Motor neuron (in vitro differentiated cells): ENCODE measurements at places on chromosomes 1 and 21.
A peak's percentile ranks its signal among the peaks of the same experiment; 100 is the strongest.

GRCh38 chr1:216123446-216124191, 299.6 kb downstream of the USH2A start:
- ATAC-seq = no peak

DNA sequence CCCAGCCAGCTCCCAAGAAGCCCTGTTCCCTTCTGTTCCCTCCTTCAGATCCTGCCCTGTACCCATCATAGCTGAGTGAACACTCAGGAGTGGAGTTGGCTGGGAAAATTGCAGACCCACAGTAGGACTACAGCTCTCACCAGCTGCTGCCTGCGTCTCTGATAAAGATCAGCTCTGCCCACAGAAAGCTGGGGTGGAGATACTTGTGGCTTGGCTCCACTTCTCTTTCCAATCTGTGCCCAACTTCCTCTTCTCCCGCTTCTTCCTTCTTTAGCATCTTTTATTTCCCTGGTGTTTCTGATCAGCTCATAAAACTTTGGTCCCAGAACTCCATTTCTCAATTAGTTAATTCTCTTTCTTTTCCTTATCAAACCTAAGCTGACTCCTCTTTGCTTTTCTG, 5.5 kb upstream of the CD1A start:
- ATAC-seq = no peak

DNA sequence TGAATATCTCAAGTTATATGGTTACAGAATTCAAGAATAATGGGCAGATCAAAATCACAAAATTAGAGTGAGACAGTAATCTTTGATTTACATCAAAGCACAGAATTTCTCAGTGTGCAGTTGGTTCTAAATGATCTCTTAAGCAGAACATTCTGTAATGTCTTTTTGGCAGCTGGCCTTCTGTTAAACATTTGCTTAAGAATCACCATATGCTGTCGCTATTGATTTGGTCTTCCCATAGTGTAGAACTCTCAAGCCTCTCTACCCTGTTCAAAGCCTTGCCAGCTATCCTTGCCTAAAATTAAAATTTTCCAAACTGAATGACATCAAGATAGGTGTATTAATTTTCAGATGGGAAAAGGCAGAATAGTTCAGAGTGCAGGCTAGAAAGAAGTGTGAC, 38.9 kb upstream of the ERO1B start:
- ATAC-seq = no peak

GRCh38 chr1:230321741-230322420, 104.3 kb downstream of the PGBD5 start:
- no peak for ATAC-seq

GRCh38 chr1:177849579-177850290, 120.1 kb downstream of the SEC16B start:
- no peak for ATAC-seq

DNA sequence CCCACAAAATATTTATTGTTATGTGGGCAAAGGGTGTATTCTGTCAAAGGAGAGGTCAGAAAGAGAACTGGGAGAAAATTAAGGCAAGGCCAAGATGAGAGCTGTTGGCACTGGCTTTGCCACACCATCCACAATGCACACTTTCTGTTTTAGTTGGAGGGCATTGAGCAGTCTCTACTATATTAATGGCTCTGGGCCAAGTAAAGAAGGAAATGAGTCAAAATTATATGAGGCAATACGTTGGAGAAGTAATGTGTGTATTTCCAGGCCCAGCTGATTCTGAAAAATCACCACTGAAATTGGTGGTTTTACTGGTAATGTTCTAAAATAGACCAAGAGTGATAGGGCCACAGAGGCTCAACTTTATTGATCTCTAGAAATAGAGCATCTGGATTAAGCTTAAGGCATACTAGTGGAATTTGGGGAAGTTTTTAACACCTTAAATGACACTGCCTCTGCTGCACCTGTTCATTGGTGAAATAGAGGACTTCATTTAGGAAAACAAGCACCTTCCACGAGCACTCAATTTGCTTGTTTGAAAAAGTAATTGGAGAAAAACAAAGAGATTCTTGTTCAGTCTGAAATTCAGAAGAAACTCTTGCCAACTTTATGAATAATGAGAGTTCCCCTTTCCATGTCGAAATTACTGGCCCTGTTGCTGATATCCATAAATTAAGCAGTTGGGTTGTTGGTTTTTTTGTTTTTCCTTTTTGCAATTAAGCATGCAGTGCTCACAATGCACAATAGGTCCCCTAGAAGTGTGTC, 424.9 kb downstream of the ADGRL2 start:
- ATAC-seq = no peak

DNA sequence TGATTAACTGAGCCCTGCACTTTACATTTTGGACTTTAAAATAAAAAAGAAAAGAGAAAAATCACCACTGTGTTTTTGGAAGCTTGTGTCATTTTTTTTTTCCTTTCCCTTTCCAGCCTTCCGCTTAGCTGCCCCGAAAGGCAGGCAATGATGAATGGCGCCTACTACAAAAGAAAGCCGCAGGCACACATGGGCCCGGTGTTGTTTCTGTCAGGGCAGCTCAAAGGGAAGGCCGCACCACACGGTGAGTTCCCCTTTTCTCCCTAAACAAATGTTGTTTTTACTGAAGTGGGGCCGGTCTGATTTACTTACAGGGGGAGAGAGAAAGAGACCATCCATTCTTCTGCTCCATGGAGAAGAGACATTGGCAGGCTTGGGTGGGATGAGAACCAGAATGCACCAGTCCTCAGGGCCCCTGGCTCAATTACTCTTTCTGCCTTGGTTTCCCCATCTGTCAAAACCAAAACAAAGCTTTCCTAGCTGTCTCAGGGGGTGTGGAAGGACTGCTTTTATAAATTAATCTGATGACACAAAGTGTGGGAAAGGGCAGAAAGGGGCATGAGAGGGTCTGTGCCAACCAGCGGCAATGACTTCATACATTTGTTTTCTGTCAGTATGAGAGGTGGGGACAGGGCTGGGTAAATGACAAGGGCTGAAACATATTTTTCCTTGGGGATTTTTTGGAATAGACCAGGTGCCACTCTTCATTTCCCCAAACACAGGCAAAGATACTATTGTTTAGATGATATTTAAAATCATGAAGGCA, 91.4 kb upstream of the PLXNA2 start:
- ATAC-seq = peak; percentile 79

GRCh38 chr1:53637511-53638359, 101.2 kb downstream of the GLIS1 start:
- no peak for ATAC-seq

- no peak for ATAC-seq
These were observed 13.8 kb upstream of the ABCB10 start for GRCh38 chr1:229572286-229572685.

GRCh38 chr21:38490411-38491020, 7.8 kb downstream of the ERG start:
- ATAC-seq = no peak

DNA sequence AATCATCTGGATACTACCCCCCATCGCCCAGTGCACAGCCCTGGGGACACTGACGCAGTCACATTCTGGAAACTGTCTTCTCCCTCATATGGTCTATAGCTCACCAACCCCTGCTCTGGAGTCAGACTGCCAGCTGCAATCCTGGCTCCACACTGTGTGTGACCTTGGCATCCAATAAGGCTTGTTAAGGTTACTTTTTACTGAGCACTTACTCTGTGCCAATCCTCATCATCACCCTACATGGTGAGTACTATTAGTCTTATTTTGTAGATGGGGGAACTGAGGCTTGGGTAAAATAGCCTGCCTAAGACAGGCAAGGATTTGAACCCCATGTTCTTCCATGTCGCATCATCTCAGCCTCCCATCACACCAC, 34.9 kb downstream of the AHDC1 start:
- ATAC-seq = no peak

DNA sequence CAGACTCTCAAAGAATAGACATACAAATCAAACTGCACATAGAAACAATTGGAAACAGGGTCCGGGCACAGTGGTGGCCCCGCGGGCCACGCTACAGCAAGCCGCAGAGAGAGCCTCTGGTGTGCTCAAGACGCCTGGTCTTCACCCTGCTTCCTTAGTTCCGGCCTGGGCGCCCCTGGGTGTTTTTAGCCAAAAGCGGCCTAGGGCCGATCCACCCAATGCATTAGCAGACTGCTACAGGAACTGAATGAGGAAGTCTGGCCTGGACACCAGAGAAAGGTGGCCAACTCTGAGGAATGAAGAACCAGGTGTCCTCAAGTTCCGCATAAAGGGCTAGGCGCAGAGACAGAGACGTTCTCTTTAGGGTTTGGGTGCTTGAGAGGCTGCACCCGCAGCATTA, 1.7 kb downstream of the PRRX1 start:
- ATAC-seq = no peak

GRCh38 chr1:184986250-184986649, 11.9 kb upstream of the NIBAN1 start:
- ATAC-seq = peak; percentile 64

DNA sequence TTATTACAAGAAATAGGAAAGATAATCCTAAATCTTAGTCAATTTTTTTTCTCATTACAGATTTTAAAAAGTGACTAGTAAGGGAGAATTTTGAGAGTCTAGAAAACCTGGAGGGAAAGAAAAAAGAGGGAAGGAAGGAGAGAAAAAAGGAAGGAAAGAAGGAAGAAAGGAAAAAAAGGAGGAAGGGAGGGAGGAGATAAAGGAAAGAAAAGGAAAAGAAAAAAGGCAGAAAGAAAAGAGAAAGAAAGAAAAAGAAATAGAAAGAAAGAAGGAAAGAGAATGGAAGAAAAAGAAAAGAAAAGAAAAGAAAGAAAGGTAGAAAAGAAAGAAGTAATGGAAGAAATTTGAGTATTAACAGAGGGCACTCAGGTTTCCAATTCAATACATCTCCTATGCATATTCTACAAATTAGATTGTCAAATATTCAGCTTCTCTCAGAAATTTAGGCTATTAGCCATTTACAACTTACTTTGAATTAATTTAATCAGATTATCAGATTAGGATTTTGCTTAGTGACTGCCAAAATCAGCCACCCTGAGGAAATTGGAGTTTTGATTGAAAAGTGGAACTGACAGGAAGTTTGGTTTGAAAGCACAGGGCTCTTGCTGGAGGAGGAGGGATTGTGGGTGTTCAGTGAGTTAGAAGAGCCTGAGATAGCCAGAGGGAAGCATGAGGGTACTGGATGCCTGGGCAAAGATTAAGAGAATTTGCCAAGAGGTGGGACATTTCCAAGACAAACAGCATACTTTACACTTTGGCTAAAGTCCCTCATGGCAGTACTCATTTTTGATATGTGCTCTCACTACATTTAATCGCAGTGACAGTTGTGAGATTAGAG, 677.8 kb downstream of the USP25 start:
- ATAC-seq = no peak

GRCh38 chr1:48114596-48115382, 107.7 kb upstream of the SLC5A9 start:
- ATAC-seq = peak; percentile 96

DNA sequence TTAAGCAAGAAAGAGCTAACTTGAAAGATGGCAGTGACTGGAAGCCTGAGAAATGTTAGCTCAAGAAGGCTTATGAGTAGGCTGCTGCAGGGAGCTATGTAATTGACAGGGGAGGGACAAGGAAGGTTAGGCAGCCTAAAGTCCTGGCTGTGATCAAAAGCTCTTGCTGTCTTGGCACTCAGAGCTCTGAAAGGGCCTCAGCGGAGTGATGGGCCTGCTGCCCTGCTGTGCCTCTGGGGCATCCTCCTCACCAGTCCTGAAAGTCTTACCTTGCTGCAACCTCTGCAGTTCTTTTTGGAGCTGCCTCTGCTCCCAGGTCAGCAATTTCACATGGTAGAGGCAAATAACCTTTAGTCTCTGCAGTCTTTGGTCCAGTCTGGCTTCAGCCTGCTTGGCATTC, 1.8 kb downstream of the CCDC190 start:
- no peak for ATAC-seq

DNA sequence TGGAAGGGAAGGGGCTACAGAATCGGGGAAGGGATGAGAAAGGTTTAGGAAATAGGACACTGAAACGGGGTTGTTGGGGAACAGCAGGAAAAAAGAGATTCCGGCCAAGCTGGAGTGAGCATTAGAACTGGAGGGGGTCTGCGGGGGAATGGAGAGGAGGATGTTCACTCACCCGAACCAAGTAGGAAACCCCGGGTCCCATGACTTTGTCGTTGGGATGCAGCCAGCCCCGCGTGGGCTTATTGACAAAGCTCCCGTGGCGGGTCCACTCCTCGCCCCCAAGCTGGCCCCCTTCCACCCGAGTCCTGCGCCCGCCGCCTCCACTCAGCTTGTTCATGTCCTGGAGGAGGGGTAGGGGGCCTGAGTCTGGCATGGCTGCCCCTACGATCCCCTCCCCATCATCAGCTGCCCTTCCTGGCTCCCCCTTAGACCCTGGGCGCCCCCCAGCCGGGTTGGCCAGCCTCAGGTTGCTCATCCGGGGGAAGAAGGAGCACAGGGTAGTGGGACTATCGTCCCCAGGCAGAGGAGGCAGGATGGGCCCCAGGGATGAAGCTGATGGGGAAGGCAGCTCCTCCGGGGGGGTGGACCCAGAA, 591 bp downstream of the SHC1 start:
- no peak for ATAC-seq

DNA sequence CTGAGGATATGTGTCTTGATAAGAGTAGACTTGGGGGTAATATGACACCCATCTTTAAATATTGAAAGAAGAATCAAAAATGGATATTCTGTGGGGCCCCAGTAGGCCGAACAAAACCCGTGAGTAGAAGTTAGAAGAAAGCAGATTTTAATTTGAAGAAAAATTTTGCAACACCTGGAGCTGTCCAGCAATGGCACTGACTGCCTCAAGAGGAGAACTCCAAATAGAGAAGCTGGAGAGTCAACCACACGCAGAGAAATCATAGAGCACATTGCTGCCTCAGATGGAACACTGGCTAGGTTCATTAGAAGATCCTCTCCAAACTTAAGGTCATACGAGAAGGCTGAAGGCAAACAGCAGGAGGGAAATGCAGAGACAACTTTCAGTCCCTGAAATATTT, 6.8 kb downstream of the NHLH1 start:
- no peak for ATAC-seq

- ATAC-seq = no peak
These were observed 30.2 kb downstream of the PGBD5 start for GRCh38 chr1:230395932-230396331.

GRCh38 chr1:63454269-63454668, 68.8 kb downstream of the ITGB3BP start:
- ATAC-seq = no peak

DNA sequence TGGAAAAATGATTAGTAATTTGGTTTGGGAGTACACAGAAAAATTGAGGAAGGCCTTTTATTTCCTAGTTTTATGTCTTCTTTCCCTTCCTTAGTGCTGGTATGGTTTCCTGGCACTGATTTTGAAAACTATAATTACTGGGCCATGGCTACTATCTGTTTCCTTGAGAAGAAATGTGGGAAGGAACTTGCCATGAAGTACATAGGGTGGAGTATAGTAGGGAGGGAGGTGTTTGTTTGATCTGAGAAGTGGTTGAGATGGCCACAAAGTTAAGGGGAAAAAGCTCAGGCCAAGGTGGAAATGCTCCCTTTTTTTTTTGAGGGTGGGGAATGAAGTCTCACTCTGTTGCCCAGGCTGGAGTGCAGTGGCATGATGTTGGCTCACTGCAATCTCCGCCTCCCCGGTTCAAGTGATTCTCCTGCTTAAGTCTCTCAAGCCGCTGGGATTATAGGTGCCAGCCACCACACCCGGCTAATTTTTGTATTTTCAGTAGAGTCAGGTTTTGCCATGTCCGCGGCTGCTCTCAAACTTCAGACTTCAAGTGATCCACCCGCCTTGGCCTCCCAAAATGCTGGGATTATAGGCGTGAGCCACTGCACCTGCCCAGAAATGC, 11.3 kb downstream of the HJV start:
- no peak for ATAC-seq
